CD4-positive, alpha-beta T cell (primary cell): ENCODE measurements at places on chromosomes 6 and 20.

GRCh38 chr20:14879020-14879697 is 541.7 kb upstream of the FLRT3 start:
- DNase-seq: no peak

- DNase-seq: no peak
Observed at GRCh38 chr6:62904687-62905086, 306.6 kb upstream of the FKBP1C start.

DNA sequence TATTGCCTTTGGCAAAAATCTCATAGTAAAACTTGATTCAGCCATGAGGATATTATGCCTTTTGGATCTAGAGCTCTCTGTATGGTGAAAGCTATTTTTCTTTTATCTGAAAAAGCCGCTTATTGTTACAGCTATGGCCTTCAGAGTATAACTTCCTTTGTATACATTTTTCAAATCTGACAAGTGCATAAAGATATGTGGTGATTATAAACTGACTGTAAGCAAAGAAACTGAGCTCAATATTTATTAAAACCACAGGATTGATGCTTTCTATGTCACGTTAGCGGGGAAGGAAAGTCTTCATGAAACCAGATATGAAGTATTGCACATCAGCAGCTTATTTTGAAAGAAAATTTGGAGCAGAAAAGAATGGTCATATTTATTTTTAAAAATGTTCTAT is 151.8 kb downstream of the THEMIS start:
- no peak for DNase-seq

DNA sequence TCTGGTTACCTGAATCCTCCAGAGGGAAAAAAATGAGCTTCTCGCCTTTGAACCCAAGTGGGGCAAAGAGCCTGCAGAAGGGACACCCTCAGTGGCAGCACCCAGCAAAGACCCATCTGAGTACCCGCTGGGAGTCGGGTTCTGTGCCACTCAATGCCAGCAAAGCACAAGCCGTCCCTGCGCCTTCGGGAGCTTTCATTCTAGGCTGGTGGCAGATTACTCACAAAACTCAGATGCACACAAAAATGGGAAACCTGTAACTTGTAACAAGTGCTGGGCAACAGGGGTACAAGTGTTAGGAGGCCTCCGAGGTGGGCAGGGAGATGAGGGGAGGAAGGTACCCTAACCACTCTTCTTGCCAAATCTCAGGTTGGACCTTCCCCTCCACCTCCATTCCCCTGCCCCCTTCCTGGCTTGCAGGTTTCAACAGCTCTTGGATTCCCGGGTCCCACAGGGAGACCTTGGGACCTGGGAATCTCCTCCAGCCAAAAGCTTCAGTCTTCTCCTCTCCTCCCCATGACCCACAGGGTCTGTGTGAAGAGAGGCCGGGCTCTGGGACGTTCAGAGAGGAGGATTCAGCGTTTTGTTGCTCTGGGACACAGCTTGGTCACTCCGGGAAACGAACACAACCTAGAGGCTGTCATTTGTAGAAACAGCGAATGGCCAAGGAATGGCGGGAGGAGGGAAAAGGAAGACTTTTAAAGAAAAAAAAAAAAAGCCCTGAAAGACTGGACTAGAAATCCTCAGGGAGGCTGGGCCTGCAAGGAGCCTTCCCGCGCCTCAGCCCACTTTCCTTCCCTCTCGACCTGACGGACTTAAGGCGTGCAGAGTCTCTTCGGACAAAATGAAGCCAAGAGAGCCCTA is 1.2 kb upstream of the PARD6B start:
- no peak for DNase-seq

DNA sequence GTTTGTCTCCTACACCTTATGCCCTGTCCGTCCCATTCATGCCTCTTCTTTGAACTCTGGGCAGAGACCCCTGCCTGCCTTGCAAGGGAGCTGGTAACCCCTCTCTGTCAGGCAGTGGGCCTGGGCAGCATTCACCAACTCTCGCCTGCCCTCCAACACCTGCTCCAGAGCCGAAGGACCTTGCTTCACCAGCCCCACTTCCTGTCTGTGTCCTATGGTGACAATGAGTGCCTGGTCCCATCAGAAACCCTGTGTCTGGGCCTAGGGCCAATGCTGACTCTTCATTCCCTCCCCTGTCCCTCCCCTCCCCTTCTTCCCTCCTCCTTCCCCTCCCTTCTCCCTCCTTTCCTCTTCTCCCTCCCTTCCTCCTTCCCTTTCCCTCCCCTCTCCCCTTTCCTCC is 22.8 kb upstream of the PCMTD2 start:
- no peak for DNase-seq

DNA sequence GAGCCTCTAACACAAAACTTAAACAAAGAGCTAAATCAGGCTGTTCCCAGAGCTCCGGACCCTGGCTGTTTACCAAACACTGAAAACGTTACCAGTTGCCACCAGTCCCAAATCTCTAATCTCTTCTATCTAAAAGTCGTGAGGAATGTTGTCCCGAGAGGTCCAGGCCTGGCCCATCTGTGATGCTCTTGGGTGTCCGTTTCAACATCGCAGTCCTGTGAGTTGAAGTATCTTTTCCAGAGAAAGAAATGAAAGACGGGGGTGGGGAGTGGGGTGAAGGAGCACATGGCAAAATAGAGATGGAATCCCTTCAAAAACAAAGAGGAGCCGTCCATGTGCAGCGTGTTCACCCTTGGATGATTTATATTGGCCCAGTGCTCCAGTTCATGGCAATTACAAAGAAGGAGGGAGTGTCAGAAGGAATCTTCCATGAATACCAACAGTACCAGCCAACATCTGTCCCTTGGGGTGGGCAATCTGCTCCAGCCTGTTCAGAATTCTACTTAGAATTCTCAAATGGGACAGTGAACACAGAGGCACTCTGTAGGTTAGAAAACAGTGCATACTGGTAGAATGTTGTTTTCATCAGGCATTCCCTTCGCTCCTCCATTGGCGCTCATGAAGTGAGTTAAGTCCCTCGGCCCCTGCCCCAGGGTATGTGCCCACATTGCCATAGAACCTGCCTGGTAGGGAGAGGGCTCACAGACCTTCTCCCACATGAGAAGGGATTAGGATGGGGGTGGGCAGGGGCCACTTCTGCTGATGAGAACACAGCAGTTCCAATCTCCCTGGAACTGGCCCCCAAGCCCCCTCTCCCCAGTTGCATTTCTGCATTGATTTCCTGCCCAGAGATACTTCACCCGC is 112.1 kb downstream of the LY86 start:
- no peak for DNase-seq

GRCh38 chr6:150464966-150465365 is 96.2 kb downstream of the IYD start:
- no peak for DNase-seq

GRCh38 chr6:135053406-135053805 is 1.2 kb downstream of the HBS1L start:
- DNase-seq: no peak

GRCh38 chr6:2877057-2877882 is 25.8 kb downstream of the SERPINB9 start:
- DNase-seq: no peak

GRCh38 chr20:13296070-13296469 is 75.0 kb downstream of the ISM1 start:
- DNase-seq: no peak

DNA sequence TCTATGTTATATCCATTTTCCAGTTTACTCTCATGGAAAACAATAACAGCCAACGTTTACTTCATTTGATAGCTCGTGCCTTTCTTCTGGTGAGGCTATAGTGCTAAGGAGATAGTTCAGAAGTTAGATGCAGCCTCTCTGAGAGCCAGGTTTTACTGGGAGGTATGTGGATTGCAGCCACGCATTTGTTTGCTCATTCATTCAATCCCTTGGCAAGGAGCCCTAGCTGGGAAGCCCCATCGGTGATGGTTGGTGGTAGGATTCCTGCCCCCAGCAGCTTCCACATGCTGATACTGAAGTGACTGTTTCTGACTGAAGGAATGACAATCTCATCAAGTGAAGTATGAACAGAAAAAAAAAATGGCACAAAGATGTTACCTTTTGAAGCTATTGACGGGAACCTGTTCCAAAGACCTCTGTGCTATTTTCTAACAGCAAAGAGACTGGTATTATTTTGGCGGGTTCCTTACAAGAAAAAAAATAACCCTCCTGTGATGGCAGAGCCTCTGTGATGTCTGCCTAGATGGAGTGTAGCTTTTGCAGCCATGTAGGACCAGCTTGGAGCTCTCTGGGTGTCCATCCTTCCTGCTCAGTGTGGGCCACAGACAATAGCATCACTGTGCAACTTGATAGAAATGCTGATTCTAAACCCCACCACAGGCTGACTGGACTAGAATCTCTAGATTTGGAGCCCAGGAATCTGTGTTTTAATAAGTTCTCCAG is 30.6 kb downstream of the SNAP25 start:
- DNase-seq: no peak

- DNase-seq: no peak
Observed at GRCh38 chr6:21500314-21501020, 93.1 kb upstream of the SOX4 start.

DNA sequence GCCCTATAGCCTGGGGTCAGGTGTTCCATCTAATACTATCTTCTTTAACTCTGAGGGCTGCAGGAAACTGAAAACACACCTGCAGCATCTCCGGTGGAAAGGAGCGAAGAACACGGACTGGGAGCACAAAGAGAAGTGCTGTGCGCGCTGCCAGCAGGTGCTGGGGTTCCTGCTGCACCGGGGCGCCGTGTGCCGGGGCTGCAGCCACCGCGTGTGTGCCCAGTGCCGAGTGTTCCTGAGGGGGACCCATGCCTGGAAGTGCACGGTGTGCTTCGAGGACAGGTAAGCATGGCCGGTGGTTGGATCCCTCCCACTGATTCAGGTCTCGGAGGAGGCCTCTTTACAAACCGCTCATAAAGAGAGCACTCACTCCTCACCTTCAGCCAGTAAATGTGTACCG is 15.5 kb downstream of the SYTL3 start:
- no peak for DNase-seq

DNA sequence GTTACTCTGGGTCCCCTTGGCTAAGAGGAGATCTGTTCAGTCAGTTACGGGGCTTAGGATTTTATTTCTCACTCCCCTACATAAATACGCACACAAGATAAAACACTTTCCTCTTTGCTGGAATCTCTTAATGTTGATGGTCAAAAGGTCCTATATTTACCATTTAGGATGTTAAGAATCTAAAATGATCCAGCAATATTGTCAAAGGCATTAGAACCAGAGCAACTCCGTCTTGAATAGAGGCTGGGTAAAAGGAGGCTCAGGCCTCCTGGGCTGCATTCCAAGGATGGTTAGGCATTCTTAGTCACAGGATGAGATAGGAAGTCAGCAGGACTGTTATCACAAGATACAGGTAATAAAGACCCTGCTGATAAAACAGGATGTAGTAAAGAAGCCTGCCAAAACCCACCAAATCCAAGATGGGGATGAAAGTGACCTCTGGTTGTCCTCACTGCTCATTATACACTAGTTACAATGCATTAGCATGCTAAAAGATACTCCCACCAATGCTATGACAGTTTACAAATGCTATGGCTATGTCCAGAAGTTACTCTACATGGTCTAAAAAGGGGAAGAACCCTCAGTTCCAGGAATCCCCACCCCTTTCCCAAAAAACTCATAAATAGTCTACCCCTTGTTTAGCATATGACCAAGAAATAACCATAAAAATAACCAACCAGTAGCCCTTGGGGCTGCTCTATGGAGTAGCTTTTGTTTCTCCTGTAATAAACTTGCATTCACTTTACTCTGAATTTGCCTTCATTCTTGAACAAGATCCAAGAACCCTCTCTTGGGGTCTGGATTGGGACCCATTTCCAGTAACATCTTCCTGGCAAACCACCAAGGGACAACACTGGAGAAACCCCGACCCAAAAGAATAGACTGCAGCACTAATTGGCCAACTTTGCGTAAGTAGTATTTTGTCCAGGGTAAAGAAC is 107.5 kb downstream of the DTNBP1 start:
- DNase-seq: no peak

DNA sequence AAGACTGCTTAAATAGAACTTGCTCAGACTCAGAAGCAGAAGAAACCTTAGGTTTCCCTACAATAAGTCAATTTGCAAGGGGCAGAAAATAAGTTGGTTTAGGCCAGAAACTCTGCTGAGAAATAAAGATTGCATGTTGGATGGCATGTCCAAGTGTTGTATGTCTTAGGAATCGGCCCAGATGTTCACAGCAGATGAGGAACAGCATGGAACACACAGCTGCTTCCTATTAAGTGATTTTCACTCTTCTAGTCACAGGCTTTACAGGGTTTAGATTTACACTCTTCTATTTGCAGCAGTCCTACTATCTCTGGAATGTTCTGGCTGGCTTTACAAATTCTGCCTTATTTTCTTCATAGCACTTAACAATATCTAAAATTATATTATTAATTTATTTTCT is 3.2 kb downstream of the ZKSCAN4 start:
- DNase-seq: no peak

- DNase-seq: no peak
Observed at GRCh38 chr20:43191143-43191542, 1.4 kb upstream of the PTPRT start.

GRCh38 chr20:41553142-41553879 is 64.9 kb downstream of the CHD6 start:
- DNase-seq: no peak

- DNase-seq: no peak
Observed at GRCh38 chr20:25046736-25047666, 10.9 kb downstream of the ACSS1 start.

DNA sequence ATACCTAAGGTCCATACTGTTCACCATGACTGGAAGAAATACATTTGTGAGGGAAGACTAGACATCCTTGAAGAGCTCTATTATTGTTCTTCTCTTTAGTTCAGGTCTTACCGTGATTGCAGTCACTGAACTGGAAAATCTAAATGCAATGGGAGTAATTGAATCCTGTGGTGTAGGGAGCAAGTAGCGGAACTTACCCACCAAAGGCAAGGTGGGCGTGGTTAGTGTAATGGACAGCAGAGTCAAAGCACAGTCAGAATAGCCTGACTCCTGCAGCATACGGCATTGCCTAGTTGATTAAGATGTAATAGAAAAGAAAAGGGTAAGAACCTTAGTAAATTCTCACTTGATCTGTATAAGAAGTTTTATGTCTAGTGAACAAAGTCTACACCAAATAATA is 679.7 kb upstream of the EPHA7 start:
- no peak for DNase-seq

DNA sequence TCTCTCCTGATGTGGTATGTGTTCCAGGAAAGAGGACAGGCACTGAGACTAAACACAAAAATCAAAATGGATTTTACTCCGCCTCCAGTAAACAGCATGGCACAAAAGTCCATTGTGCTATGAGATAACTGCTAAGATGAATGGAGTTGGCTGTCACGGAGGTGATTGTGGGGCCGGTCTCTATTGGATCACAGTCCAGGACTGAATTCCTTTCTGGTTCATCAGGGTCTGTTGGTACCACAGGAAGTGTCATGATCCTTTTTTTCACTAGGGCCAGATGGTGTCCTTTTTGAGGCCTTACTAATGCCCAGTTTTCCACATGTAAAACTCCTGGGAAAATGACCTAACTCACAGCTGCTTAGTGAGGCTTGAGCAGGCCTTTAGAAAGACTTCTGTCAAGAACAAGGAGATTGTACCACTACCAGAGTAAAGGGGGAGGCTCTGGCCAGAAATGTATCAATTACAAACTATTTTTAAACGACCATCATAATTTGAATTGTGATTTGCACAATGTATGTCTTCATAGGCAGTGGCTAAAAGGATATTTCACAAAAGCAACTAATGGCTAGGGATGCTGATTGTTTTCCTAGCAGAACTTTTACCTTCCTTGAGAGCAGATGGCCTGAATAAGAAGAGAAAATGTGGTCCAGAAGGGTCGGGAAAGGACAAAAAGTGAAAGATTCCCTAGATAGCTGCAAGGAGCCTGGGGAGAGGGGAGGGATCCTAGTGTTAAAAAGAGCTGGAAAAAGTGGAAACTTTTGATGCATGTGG is 192.2 kb upstream of the POU3F2 start:
- DNase-seq: no peak
